CD14-positive monocyte (primary cell): ENCODE measurements at places on chromosomes 3 and 15.

DNA sequence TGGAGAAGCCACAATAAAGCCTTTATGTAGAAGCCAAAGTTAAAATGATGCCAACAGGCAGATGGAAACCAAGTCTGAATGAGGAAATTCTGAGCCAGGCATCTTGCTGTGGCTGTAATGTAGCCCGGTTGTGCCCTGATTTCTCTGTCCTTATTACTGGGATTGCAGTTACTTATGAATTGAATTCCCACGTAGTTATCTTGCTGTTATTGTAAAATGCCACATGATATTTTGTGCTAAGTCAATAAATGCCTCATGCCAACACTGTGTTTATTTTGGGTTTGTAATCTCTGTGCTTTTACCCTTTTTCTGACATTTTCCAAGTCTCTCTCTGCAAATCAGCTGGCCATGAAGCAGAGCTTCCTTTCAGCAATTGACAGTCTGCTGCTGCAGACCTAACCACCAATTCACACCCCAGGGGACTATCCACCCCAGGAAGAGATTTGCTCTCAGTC, 486.1 kb upstream of the GOLIM4 start:
- no peak for DNase-seq

DNA sequence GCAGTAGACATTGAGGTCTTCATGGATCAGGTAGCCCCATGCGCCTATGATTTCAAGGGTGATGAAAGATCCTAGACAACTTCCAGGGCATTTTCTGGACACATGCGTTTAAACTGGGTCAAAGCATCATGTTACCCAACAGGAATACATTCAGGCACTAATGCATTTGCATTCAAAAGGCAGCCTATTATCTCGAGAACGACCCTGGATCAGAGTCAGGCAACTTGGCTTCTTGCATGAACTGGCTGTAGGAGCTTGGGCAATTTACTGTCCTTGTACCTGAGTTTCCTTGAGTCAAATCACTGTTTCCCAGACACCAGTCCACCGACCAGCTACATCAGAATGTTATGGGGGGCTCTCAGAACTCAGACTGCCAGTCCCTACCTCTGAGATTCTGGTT, 51.5 kb upstream of the CHST2 start:
- DNase-seq, result no peak

GRCh38 chr3:141231101-141231951, at the start of gene PXYLP1:
Gene PXYLP1 (plus strand): TSS chr3:141231825. CDS start chr3:141260176, 28,351 bp downstream.
- peak; percentile 83 for DNase-seq

GRCh38 chr15:88498996-88499395, 31.5 kb downstream of the MRPS11 start:
- no peak for DNase-seq

DNA sequence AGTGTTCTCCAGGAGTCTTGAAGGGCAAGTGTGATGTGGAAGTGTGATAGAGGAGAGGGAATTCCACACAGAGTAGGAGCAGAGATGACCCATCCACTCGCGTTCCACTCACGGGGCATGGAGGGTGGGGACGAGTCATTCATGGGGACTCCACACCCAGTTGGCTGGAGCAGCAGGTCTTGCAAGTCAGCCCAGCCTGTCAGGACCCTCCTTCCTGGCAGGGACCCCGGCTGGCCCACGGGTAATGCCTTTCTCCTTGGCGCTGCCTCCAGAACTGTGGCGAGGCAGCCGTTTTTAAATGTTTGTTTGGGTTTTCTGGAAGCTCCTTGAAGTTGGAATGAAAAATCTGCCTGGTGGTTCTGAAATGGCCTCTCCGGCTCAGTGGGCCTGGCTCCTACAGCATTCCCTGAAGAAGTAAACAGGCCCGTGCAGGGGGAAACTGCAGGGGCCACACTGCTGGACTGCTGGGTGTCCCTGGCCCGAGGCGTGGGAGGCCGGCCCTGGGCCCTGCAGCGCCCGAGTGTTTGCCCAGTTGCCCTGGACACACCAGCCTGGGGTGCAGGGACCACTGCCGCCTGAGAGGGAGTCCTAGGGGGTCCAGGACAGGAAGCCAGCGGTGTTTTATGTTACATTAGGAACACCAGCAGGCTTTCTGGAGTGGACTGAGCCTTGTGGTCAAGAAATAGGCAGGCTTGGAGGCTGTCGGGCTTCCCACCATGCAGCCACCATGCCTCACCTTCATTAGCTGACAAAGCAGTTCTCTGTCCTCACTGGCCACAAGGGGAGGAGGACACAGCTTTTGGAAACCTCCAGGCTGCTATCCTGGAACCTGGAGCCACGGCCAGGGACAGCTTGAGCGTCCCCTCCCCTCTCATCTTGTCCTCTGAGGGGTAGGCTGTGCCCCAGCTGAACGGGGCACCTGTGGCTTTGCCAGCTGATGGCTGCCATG, 61.3 kb downstream of the CEMIP start:
- DNase-seq, result no peak

- no peak for DNase-seq
Measured at GRCh38 chr3:13305623-13306022, 114.5 kb downstream of the NUP210 start.

GRCh38 chr15:60476713-60477112, 2.2 kb downstream of the ICE2 start:
- DNase-seq, result no peak

GRCh38 chr3:138726946-138727730, 107.6 kb downstream of the PIK3CB start:
- DNase-seq, result no peak

GRCh38 chr15:58777107-58777506, 6.0 kb downstream of the MINDY2 start:
- DNase-seq, result no peak

DNA sequence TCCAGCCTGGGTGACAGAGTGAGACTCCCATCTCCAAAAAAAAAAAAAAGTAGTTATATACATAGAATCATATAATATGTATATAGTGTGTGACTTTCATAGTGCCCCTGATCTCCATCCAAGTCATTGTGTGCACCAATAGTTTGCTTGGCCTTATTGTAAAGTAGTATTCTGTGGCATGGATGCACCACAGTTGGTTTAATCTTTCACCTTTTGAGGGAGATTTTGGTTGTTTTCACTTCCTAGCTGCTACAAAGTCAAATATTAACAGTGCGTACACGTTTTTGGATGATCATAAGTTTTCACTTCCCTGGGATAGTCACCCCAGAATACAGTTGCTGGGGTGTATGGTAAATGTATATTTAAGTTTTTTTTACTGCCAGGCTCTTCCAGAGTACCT, 162.8 kb downstream of the PTPRG start:
- DNase-seq, result no peak
